ENCODE measurements at places on chromosomes 7 and 10.

DNA sequence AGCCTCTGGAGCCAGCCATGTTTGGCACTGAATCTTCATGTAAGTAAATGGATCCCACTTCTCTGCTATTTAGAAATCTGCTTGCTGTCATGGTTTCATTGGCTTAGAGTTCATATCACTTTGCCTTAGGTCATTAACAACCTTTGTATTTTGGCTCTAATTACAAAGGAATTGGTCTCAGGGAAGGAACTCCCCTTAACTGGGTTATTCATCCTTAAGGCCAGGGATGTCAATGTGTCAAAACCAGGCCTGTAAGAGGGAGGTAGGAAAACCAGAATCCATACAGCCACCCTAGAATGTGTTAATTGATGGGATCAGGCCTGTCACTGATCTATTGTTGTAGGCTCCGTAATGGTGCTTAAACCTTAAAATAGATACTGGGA lies 67.3 kb downstream of the ST7 start:
- no peak for DNase-seq

- DNase-seq, result no peak
These were observed 254.6 kb upstream of the SP8 start for GRCh38 chr7:21041252-21041651.

DNA sequence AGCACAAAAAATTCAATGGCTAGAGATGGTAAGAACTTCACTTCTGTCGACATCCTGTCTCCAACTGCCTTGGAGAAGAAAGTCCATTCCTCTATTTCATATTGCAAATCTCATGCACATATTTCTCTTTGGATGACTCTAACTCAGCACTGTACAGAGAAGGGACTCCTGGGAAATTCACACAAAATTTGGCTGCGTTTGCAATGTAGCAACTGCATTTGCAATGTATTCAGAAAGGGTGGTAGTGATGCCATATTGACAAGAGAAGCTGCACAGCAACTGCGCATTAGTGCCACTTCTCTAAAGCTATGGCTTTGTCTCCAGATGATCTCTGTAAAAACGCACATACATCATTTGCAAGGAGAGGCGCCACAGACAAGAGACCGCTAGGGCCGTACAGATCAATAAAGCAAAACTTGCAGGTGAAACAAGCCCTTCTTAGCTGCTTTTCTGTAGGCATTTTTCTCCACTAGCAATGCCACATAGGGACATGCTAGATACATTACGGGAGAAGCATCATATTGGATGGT lies 389.5 kb downstream of the TCERG1L start:
- no peak for DNase-seq

GRCh38 chr7:47954231-47954911 lies 6.1 kb upstream of the PKD1L1 start:
- DNase-seq, result no peak

- DNase-seq, result no peak
These were observed 12.4 kb downstream of the ANTXRL start for GRCh38 chr10:46299286-46299535.

GRCh38 chr7:129799350-129799955 lies 153.3 kb downstream of the UBE2H start:
- no peak for DNase-seq

- DNase-seq, result no peak
These were observed 35.3 kb downstream of the HTR7 start for GRCh38 chr10:90822508-90822907.

DNA sequence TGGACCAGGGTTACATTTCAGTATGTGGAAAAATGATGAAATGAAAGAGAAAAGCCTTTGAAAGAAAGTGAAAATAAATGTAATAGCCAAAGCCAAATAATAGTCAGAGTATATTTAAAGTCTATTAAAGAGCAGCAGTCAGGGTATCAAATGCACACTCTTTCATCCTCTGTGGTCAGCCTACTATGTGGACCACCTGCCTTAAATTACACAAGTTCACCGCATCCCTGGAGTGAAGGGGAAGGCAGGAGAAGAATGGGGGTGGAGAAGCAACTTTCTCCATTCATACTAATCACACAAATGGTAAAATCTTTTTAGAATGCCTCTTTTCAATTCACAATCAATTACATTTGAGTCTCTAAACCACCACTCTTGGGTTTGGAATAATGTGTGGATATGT lies 16.0 kb downstream of the TWIST1 start:
- no peak for DNase-seq

DNA sequence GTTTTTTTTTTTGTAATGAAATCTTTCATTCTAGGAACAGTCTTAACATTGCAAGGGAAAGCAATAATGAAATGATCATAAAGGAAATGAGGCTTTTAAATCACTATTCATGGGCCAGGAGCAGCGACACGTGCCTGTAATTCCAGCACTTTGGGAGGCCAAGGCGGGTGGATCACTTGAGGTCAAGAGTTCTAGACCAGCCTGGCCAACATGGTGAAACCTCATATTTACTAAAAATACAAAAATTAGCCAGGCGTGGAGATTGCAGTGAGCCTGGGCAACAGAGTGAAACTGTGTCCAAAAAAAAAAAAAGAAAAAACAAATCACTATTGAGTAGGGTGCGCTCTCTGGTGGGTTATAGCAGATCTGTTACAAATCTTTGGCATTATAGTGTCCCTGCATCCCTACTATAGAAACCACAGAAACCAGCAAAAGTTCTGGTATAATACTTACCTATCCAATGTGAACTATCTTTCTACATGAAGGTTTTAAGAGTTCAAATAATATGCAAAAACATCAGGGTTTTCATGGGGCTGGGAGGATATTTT lies 72.1 kb downstream of the GLI3 start:
- no peak for DNase-seq

DNA sequence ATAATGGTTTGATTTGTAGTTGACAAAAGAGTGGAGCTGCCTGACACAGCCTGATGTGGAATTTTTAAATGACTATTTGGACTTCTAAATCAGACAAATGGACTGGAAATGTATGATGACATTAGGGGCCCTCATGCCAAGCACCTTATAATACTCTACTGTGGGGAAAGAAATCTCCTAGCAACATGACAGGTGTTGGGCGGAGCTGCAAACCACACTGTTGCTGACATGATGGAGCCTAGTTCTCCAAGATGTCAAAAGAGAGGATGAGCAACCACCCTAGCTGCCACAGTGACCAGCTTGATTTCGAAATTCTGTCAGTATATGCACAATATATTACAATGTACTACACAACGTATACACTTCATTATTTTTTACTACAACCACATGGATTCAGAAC lies 65.8 kb downstream of the RHOBTB1 start:
- no peak for DNase-seq

- no peak for DNase-seq
These were observed 538.5 kb downstream of the HTR7 start for GRCh38 chr10:90319188-90319914.

DNA sequence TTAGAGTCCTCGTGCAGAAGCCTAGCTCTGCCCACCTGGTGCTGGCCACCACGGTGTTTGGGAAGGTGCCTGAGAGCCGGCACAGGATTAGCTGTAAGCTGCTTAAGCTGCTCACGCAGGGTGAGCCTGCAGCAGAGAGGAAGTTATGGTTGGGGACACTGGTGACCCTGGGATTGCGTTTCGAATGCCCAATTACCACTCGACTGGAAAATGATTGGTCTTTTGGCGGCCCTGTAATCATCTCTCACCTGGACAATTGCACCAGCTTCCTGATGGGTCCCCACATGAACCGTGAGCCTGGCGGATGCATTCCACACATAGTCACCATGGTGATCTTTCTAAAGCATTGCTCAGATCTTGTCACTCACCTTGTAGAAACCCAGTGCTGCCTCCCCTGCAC lies 442.3 kb upstream of the ZMIZ1 start:
- no peak for DNase-seq

- DNase-seq, result no peak
These were observed 47.1 kb downstream of the MYOF start for GRCh38 chr10:93434991-93435491.

DNA sequence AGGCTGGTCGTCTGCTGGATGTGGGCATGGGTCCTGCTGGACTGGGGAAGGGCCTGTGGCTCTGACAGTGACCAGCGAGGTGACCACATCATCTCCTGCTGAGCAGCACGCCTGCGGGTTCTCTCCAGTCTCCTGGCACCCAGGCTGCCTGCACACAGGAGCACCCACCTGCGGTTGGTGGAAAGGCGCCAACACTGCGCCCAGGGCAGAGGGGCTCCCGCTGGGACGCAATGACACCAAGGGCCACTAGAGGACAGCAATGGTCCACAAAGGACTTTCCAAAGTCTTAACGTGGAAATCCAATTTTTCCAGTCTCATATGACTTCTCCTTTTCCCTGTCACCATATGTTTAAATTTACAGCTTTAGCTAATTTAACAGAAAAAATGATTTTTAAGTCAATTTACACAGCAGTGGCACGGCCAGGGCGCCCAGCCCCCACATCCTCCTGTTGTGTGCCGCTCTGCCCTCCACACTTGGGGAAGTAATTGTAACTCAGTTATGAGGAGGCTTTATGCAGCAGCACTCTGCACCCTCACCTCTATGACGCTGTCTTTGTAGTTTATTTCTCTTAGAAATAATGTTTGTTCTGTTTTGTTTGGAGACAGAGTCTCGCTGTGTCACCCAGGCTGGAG lies 38.1 kb downstream of the CFAP46 start:
- DNase-seq, result no peak

GRCh38 chr10:33815776-33816175 lies 481.3 kb upstream of the NRP1 start:
- DNase-seq, result no peak

DNA sequence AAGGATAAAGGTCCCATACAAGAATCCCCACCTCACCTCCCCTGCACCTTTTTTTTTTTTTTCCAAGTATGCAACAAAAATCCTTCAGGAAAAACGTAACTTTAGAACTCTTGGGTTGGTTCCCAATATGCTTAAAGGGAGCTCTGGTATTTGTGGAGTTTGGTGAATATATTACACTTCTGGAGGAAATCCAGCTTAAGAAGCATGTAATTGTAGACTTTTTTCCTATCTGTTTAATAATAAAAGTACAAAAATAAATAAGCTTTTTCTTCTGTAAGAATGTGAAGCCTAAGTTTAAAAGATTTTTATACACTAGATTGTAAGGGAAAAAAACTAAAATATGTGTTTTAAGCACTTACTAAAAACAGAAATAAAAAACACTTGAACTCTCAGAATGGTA lies 102.3 kb downstream of the SORBS1 start:
- no peak for DNase-seq

GRCh38 chr7:157490465-157490912 lies 153.7 kb downstream of the DNAJB6 start:
- DNase-seq, result peak; percentile 78

DNA sequence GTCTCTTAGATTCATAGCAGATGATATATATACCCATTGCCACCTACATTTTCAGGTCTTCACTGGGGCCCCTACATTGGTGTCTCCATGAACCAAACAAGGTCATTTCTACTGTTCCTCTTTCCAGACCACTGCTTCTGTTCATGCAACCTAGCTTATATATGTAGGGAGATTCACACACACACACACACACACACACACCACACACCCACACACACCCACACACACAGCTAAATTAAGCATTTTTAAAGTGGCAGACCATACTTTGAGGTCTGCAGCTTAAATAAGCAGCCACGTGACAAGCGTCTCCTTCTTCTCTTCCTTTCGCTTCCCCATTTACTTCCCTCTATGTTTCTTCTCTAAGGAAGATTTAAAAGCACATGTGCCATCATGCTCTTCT lies 70.0 kb upstream of the CC2D2B start:
- no peak for DNase-seq

GRCh38 chr10:127024685-127025435 lies 119.6 kb downstream of the DOCK1 start:
- DNase-seq, result no peak

GRCh38 chr10:130128062-130128781 lies 8.0 kb upstream of the GLRX3 start:
- DNase-seq, result no peak
